Colonic mucosa (tissue), 4 donors: ENCODE measurements at places on chromosomes 5 and 9.

DNA sequence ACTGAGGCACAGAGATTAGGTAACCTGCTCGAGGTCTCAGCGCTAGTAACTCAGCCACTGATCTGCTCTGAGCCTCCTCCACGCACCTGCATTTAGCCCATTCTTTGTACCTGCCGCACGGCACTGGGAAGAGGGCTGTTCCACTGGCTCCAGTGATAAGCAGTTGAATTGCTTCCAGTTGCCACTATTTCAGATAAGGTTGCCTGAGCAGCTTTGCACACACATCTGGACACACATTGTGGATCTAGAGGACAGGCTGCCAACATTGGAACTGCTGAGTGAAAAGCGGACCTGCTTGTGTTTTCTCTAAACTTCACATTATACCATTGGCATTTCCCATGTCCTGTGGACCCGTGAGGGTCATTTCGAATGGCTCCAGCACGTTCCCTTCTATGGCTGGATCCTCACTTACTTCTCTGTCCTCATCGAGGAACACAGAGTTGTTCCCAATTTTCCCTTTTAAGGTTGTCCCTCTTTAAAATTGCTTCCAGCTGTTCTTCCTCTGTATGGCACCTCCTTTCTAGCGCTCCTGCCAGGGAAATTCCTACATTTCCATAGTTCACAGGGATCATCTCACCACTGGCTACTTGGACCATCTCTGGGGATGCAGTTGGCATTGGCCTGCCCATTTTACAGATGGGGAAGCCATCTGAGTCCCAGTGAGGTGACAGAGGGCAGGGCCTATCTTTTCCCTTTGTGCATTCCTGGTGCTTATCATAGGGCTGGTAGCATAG, 45.9 kb upstream of the RPL26L1 start:
- DNase-seq: no peak

DNA sequence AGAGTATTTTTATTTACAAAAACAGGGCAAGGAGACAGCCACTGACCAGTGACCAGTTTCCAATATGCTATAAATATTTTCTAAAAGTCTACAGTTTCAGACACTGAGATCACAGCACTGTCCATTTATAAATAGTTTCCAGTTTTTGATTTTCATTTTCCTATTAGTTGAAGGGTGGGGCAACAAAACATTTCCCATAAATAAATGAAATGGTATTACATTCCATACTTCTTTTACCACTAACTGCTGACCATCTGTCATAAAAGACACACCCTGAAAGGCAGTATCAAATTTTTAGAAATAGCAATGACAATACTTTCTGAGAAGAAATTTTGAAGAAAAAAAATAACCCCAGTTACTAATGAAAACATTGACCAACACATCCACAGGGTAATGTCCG, 126.7 kb downstream of the ARSB start:
- DNase-seq: no peak

DNA sequence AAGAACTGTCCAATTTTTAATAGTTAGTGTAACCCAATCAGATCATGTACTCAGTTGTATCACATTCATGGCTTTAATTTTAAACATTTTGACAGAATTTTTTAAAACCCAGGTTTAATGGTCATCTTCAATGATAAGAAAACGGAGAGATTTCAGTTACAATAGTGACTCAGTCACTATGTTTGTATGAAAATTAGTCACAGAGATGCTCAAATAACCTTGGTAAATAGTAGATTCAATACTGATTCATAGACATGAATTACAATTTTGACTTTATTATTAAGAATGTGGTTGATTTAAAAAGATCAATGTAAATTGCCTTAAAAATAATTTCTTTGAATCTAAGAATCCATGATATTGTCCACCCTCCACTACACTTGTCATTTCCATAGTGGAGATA, 64.6 kb upstream of the TYRP1 start:
- DNase-seq: no peak

- no peak for DNase-seq
Observed at GRCh38 chr5:105680858-105681475, 1989.8 kb downstream of the EFNA5 start.

GRCh38 chr5:119055294-119055693, 15.6 kb upstream of the DMXL1 start:
- no peak for DNase-seq

DNA sequence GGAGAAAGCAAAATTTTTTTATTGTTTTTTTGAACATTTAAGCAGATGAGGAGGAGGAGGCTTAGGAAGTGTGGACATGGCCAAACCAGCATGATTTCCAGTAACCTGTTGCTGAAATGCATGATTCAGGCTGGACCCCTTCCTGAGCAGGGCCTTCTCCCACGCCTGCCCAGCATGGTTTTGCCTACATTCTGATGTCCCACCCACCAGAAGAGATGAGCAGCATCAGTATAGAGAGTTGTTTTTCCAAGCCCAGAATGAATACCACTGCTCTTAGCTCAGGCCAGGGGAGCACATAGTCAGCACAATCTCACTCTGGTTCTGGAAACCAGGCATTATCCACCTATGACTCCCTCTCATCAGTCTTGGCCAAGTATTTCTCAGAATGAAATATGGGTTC, 90.1 kb downstream of the PAPPA start:
- no peak for DNase-seq

GRCh38 chr9:20208961-20209371, 413.3 kb downstream of the MLLT3 start:
- no peak for DNase-seq
